Activated T-helper 2 cell treated with anti-CD3 and anti-CD28 coated beads, Interferon-gamma antibody, Interleukin-2, Interleukin-4, amounts not matched to agents 10 μg/mL and 5 μg/mL and 100 μg/mL, durations not matched to agents 14 hours and 24 hours and 36 hours (primary cell): ENCODE measurements at places on chromosomes 1 and 21. TPM values are rescaled to one million over a fixed set of nuclear protein-coding genes. Genes with fewer than 3 reads are reported as not detected.

- H3K27ac ChIP-seq, result no peak overlapping the region
- H3K36me3 ChIP-seq, result peaks cover 3% of the 10 kb centered on the region
- peaks cover 24% of the 10 kb centered on the region for H3K4me1 ChIP-seq
- H3K4me3 ChIP-seq, result no peak overlapping the region
- DNase-seq, result no peak
Observed at GRCh38 chr1:160993544-160994193, 27.3 kb downstream of the F11R start.

- no peak overlapping the region for H3K27ac ChIP-seq
- no peak for DNase-seq
- peaks cover 27% of the 10 kb centered on the region for H3K27me3 ChIP-seq
- no peaks in the 10 kb centered on the region for H3K36me3 ChIP-seq
Observed at GRCh38 chr1:37759451-37759850, 5.5 kb downstream of the EPHA10 start.

DNA sequence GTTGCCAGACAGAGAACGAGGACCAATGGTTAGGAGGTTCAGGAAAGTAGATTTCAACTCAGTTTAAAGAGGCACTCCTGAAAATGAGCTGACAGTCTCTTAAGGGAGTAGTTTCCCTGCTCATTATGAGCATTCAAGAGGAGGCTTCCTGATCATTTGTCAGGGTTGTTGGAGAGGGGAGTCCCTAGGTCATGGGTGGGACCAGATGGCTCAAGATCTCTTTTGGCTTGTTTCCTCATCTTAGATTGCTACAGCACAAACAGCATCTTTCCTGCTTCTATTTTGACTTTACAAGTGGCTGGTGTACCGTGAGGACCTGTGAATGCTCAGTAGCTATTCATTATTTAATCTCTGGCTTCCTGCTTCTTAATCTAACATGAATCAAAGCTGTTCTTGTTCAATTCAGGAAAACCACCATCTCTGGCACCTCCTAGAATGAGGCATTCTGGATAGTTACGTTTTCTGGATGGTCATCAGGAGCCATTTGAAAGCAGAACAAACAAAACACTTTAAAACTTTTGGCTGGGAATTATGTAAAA, 47.6 kb downstream of the PEX14 start:
- no peak overlapping the region for H3K4me3 ChIP-seq
- no peak for DNase-seq
- peaks cover 31% of the 10 kb centered on the region for H3K36me3 ChIP-seq
- no peaks in the 10 kb centered on the region for H3K27me3 ChIP-seq

DNA sequence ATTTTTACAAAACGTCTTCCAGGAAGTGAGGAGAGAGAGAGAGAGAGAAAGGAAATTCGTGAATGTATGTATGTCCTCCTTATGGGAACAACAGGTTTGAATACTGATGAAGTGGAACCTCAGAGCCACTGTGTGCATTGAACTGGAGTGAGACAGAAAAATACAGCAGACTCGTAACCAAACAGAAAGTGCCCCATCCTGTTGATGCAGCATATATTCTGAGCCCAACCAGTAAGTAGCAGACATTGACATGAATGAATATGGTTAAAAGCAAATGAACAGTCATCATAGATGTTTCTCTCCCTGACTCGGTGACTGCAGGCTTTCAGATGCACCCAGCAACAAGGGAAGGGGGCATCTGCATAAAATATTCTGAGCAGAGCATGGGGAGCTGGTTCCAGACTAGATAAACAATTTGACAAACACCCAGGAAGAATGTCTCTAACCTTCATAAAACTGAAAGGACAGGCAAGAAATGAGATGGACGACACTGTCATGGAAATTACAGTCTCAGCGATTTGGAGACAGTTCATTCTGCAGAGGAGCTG, 471.0 kb upstream of the PBX1 start:
- no peak for DNase-seq
- H3K4me1 ChIP-seq, result no peaks in the 10 kb centered on the region
- no peak overlapping the region for H3K4me3 ChIP-seq
- H3K27me3 ChIP-seq, result no peaks in the 10 kb centered on the region

GRCh38 chr21:27268290-27268689, 301.4 kb upstream of the ADAMTS5 start:
- no peaks in the 10 kb centered on the region for H3K36me3 ChIP-seq
- no peaks in the 10 kb centered on the region for H3K4me1 ChIP-seq
- H3K4me3 ChIP-seq, result no peak overlapping the region
- no peaks in the 10 kb centered on the region for H3K27me3 ChIP-seq
- no peak for DNase-seq
- H3K27ac ChIP-seq, result no peak overlapping the region

DNA sequence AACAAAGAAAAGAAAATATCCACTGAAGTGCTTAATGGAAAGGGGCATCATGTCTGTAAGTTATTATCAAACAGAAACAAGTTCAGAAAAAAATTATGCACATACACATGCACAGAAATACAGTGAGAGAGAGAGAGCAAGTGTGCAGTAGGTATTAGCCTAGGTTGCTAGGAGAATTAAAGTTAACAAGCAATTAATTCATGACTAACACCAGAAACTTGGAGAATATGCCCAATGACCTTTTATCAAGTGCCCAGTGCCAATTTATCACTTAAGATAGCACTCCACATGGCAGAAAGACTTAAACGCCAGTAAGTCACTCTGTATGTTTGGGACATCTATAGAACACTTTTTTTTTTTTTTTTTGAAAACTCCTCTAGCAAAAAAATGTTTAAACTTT, 56.2 kb upstream of the SLC16A1 start:
- DNase-seq, result no peak
- H3K27ac ChIP-seq, result no peak overlapping the region
- H3K36me3 ChIP-seq, result peaks cover 14% of the 10 kb centered on the region
- H3K4me1 ChIP-seq, result no peaks in the 10 kb centered on the region
- no peak overlapping the region for H3K4me3 ChIP-seq

GRCh38 chr1:211603191-211603701, 24.3 kb upstream of the SLC30A1 start:
- H3K4me1 ChIP-seq, result peaks cover 22% of the 10 kb centered on the region
- H3K27ac ChIP-seq, result no peak overlapping the region
- no peak overlapping the region for H3K4me3 ChIP-seq
- no peaks in the 10 kb centered on the region for H3K36me3 ChIP-seq
- DNase-seq, result no peak

DNA sequence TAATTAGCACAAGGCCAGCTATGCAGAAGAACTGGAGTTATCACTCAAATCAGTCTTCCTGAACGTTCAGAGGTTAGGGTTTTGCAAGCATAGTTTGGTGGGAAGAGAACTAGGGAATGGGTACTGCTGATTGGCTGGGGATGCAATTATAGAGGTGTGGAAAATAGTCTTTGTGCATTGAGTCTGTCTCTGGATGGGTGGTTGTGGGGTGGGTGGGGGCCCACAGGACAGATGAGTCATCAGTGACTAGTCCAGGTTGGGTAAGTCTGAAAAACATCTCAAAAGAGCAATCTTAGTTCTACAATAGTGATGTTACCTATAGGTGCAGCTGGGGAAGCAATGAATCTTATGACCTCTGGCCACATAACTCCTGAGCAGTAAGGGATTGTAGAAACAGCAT, 89.7 kb upstream of the HMCN1 start:
- no peak overlapping the region for H3K27ac ChIP-seq
- no peak overlapping the region for H3K4me3 ChIP-seq
- peaks cover 40% of the 10 kb centered on the region for H3K36me3 ChIP-seq
- no peak for DNase-seq
- peaks cover 31% of the 10 kb centered on the region for H3K4me1 ChIP-seq

DNA sequence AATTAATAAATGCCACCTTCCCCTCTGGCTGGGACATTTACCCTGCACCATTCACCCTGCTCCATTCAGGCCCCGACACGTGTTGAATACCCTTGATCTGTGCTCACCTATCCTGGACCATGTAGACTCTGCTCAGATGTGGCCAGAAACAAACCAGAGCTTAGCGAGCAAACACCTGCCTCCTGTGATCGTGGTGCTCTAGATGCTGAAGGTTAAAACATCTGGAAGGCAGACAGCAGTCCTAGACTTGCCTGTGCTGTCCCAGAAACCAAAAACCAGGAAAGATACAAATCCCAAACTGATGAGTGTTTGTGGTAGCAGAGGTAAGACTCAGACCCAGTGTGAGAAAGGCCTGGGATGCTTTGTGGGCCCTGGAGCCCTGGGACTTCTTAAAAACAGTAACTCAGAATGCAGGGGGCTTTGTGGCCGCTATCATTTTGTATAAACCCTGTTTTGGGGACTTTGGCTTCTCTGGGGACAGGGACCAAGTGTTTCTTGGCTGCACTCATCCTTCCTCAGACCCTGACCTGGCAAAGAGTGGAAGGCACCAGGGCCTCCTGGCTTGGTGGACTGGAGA, 99.6 kb downstream of the DMRTB1 start:
- no peaks in the 10 kb centered on the region for H3K36me3 ChIP-seq
- H3K27ac ChIP-seq, result no peak overlapping the region
- peaks cover 6% of the 10 kb centered on the region for H3K27me3 ChIP-seq
- H3K4me1 ChIP-seq, result peaks cover 18% of the 10 kb centered on the region

- DNase-seq, result no peak
- H3K36me3 ChIP-seq, result no peaks in the 10 kb centered on the region
- no peak overlapping the region for H3K4me3 ChIP-seq
Observed at GRCh38 chr1:113438505-113439276, 48.4 kb downstream of the MAGI3 start.

GRCh38 chr1:21271550-21271949, 18.7 kb downstream of the ECE1 start:
- no peaks in the 10 kb centered on the region for H3K27me3 ChIP-seq
- H3K4me1 ChIP-seq, result peaks cover 14% of the 10 kb centered on the region
- H3K4me3 ChIP-seq, result no peak overlapping the region
- H3K27ac ChIP-seq, result no peak overlapping the region

AKR7A3 gene
- total RNA-seq, result 1.4 and 2.1 TPM in 2 replicates

PLA2G4A gene
- total RNA-seq, result 27.1 and 28.2 TPM in 2 replicates

COL8A2 gene
- not detected in 2 replicates for total RNA-seq

WDR64 gene
- total RNA-seq, result not detected in 2 replicates

NES gene
- not detected in 2 replicates for total RNA-seq
